Muscle of back (tissue), 13 donors: ENCODE measurements at places on chromosomes 5 and 9. TPM values are rescaled to one million over a fixed set of nuclear protein-coding genes. Genes with fewer than 3 reads are reported as not detected.
A peak's percentile ranks its signal among the peaks of the same experiment; 100 is the strongest.

GRCh38 chr5:77208507-77209163, 1.8 kb upstream of the PDE8B start:
- no peak for DNase-seq

GRCh38 chr9:29348999-29349398, 1775.7 kb upstream of the C9orf72 start:
- DNase-seq, result no peak

GRCh38 chr5:11329679-11330078, 568.6 kb upstream of the DAP start:
- no peak for DNase-seq

DNA sequence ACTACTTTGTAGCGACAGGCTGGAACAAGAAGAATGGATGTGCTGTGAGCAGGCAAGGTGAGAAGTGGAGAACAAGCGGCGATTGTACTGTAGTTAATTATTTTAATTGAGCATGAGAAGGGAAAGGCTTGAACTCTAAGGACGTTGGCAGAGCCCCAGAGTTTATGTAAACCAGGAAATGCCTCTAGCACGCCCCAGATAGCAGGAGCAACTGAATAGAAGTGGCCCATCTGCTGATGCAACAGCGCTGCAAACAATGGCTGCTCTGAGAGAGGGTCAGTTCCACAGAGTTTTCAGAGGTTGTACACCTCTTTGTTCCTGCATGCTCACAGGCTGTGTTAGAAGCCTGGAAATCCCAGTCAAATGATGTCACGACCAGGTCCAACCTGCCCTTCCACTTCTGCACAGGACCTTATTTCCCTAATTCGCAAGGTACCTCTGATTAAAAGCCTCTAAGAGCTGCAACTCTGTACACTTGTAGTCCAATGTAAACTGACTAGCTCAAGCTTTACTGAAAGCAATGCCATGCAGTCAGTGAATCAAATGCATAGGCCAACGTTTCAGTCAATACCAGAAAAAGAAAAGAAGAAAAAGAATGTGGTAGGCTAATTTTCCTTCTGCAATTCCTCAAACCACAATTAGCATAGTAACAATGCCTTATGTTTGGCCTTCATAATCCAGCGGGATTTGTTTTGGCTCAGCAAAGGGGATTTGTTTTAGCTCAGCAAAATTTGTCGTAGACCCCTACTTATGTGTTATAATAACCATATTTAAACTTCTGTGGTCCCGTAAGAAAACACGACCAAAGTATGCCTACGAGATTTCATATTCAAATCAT, 119.6 kb upstream of the RETREG1 start:
- peak; percentile 49 for DNase-seq

The PAEP gene
- polyA plus RNA-seq, result 0.81 TPM

GRCh38 chr5:10984021-10984715, 223.1 kb upstream of the DAP start:
- DNase-seq, result no peak

DNA sequence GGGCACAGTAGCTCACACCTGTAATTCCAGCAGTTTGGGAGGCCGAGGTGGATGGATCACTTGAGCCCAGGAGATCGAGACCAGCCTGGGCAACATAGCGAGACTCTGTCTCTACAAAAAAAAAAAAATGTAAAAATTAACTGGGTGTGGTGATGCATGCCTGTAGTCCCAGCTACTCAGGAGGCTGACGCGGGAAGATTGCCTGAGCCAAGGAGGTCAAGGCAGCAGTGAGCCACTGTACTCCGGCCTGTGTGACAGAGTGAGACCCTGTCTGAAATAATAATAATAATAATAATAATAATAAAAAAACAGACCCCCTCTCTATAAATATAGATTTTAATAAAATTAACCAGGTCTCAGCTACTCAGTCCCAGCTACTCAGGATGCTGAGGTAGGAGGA, 179.7 kb downstream of the AOPEP start:
- no peak for DNase-seq

The PCDHB11 gene
- 2.8 TPM for polyA plus RNA-seq

The RASGEF1C gene
- polyA plus RNA-seq, result 4.1 TPM

The IL31RA gene
- 1.8 TPM for polyA plus RNA-seq
